ENCODE measurements at places on chromosomes 1 and 21.

DNA sequence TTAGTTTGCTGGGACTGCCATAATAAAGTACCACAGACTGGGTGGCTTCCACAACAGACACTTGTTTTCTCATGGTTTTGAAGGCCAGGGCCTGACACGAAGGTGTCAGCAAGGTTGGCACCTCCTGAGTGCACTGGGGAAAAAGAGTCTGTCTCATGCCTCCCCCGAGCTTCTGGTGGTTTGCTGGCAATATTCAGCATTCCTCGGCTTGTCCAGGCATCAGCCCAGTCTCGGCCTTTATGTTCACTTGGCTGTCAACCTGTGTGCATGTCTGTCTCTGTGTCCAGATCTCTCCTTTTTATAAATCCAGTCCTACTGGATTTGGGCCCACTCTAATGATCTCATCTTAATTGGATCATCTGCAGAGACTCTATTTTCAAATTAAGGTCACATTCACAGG is 72.6 kb downstream of the DOP1B start:
- no peak for DNase-seq

DNA sequence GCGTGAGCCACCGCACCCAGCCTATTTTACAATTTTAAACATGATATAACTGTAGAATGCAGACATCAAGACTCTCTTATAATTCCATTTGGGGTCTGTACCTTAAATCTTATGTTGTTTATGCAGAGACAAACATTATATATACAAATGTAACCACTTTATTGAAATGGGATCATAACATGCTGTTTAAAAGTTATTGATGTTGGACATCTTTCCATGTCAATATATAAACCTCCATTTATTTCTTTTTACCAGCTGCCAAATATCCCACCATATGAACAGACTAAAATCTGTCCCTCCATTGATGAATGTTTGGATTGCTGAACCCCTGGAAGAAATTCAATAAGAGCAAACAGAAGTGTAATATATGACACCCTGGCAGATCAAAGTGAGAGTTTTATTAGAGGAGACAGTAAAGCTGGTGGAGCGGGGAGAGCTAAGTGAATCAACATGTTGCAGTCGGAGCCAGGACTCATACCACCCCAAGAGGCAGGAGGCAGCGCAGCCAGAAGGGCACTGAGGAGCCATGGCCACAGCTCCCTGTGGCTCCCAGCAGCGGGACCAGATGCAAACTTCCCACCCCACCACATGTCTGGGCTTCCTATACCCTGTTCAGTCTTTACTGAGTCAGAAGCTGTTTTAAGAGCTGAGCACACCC is 4.7 kb upstream of the PCSK9 start:
- no peak for DNase-seq

DNA sequence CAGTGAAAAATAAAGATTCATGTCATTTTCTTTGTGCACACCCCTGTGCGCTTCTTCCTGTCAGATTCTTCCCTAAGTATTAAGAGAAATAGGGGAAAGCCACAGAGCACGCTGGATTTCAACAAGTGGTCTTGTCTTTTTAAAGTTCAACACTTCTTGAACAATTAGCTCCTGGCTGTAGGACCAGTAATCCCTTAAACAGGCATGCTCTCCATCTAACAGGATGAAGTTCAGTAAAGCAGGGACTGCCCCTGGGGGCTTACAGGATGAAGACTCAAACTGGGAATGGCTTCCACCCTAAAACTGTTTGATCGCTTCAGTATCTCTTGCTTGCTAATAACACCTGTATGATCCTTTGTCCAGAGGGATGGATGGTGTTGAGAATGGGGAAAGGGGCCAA is 4.2 kb downstream of the PSMB4 start:
- no peak for DNase-seq

GRCh38 chr1:60010690-60011089 is 62.9 kb downstream of the C1orf87 start:
- DNase-seq = no peak

- DNase-seq = no peak
Measured at GRCh38 chr1:107787299-107787698, 177.7 kb downstream of the VAV3 start.

DNA sequence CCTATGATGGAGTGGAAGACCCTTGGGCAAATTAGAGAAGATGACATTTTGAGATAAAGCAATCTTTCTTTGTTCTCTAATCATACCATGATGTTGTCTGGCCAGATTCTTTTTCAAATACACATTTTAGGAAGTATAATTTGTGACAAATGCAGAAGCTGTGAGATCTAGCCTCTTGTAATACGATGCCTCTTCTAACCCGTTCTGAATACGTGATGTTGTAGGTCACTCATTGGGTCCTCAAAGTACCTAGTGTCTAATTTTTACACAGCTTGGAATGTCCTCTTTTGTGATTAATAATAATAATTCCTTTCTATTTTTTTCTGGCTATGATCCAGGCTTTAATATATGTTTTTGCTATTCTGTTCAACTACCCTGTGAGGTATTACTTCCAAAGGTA is 502.7 kb downstream of the NUF2 start:
- no peak for DNase-seq
